SHP77 (cell line): ENCODE measurements at places on chromosomes 12 and 14.

GRCh38 chr14:34711169-34711568 lies 3.2 kb downstream of the CFL2 start:
- DNase-seq, result peak; percentile 45

GRCh38 chr14:104724981-104725771 lies 1.1 kb downstream of the ADSS1 start:
- DNase-seq, result peak; percentile 9

GRCh38 chr12:39287409-39287808 lies 155.5 kb downstream of the KIF21A start:
- DNase-seq, result no peak

DNA sequence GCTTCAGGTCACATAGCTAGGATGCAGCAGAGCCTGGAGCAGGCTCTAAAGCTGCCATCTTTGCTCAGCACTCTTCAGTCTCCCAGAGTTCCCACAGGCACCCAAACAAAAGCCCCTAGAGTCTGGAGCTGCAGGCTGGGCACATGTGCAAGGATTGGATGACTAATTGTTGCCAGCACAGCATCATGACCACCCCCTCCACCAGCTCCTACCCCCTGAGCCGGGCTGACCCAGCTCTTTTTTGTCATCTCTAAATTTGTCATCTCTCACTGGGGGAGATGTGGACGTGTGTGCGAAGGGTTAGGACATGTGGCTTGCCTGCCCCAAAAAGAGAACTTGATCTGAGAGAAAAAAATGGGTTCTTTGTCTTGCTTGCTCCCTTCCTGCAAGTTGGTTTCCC lies 4.3 kb upstream of the MMP19 start:
- DNase-seq, result no peak

GRCh38 chr14:74568911-74569310 lies 43.1 kb downstream of the LTBP2 start:
- DNase-seq, result no peak

GRCh38 chr14:104878582-104878981 lies 13.5 kb downstream of the CEP170B start:
- DNase-seq, result peak; percentile 25

GRCh38 chr12:65891219-65891618 lies 66.9 kb downstream of the HMGA2 start:
- no peak for DNase-seq

DNA sequence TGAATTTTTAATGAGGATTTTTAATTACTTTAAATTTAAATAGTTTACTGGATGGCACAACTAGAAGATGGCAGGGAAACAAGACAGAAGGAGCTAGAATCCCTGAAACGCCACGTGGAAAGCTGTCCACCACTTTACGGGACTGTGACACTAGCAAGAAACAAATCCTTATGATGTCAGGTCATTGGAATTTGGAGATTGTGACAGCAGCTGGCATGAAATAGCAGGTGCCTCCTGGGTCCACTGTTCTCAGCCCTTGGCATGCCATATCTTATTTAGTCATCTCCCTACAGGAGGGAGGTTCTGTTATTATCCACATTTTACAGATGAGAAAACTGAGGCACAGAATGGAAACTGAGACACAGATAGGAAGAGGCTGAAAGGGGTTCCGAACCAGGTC lies 113.8 kb downstream of the BCL11B start:
- DNase-seq, result no peak

DNA sequence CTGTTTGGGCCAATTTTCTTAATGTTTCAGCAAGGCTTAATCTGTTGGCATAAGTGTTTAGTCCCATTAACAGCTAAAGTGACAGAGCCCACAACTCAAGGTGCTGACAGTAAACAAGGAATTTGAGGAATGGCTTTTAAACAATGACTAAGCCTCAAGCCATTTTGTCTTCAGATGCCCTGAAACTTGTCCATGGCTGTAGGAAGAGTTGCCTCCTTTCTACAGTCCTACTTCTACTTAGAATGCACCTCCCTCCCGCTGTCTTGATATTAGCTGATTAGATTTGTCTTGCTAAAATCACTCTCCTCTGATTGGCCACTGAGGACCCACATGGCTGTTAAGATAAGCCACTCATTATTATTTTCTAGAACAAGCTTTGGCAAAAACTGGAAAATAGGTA lies 188.4 kb upstream of the OTX2 start:
- DNase-seq, result no peak

- DNase-seq, result no peak
Measured at GRCh38 chr12:88615490-88615889, 35.2 kb upstream of the KITLG start.

DNA sequence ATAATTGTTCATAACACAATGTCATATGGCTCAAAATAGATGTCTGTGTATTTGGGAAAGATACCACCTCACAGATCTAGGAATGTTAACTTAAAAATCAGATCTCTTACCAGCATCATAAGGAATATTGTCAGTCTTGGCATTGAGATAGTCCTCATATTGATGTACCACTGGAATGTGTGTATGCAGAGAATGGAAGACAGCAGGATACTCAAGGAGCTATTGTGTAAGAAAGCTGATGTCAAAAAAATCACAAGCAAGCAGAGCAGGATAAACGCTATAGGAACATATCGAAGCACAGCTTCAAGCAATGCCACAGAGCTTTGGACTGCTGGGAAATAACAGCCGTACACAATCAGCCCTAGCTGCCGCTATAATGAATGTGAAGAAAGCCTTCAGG lies 45.1 kb upstream of the GRIN2B start:
- DNase-seq, result no peak

DNA sequence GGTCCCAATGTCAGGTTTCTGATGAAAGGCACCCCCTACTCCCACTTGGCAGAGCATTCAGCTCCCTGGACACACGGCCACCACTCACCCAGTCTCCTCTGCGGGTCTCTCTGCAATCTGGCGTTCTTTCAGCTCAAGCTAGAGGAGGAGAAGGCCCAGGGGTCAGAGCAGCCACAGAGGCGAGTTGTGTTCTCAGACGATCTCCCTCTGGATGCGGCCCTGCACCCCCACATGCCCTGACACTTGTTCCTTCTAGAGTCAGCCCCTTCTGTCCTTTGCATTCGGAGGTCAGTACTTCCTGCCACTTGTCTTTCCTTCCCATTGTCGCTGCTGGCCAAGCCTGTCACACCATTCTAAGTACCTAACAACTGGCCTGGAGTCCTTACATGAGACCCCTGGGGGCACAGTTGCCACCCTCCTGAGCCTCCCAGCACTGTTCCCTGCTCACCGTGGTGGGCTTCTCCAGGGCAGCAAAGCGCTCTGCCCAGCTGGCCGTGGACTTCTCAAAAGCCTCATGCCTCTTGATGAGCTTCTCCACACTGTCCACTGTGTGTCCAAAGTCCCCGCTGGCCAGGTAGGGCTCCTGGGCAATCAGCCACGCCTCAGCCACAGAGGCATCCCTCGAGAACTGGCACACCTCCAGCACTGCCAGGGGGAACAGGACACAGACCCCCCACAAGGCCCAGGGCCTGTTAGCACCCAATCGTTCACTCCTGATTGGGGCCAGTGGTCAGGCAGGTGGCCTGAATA lies 63.2 kb downstream of the PLEKHG3 start:
- DNase-seq, result no peak

GRCh38 chr12:80567401-80567800 lies 123.4 kb downstream of the PTPRQ start:
- DNase-seq, result no peak

DNA sequence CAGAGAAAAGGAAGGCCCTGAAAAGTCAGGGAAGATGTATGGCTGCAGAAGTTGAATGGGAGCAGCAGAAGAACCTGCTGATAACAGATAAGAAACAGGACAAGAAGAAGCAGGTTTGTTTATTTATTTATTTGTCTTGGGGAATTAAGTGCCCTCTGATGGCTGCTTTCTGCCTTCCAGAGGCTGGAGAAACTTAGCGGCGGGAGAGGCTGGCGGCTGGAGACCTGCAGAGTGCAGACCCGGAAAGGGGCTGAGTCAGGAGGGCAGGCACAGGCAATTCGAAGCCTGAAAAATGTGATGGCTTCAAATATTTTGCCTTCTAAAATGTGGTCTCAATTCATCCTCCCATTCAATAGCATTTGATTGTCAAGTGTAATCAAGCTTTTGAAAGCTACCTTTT lies 168.2 kb upstream of the GZMB start:
- no peak for DNase-seq

- peak; percentile 3 for DNase-seq
Measured at GRCh38 chr12:32305163-32305562, 94.2 kb upstream of the FGD4 start.

- DNase-seq, result no peak
Measured at GRCh38 chr14:72775923-72776554, 117.9 kb downstream of the DPF3 start.

DNA sequence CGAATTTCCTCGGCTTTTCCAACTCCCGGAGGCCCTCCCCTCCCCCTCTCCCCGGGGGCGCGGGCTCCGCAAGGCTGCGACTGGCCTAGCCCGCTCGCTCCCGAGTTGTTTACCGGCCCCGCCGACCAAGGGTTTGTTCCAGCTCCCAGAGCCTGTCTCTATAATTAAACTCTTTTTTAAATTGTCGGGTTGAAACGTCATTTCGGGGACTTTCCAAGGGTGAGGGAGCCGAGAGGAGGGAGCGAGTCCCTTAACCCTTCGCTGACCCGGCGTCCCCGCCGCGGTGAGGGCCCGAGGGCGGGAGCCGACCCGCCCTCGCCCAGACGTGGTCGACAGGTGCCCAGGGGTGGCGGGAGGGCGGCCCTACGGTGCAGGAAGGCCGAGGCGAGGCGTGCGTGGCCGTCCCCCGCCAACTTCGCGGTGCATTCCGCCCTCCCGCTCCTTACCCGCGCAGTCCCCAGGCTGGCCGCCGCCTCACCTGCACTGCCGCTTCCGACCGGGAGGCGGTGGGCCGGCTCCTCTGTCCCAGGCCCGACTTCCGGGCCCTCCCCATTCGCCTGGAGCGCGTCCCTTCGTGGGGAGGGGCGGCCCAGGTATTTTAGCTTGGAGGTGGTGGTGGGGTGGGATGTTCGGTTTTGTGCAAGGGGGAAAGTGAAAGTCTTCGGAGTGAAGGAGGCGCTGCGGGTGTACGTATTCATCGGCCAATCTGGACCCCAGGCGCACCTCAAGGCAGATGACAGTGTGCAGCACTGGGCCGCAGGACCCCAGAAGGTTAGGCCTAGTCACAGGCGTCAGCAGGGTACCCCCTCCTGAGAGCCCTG lies 2.9 kb upstream of the ZFP36L1 start:
- DNase-seq, result no peak

DNA sequence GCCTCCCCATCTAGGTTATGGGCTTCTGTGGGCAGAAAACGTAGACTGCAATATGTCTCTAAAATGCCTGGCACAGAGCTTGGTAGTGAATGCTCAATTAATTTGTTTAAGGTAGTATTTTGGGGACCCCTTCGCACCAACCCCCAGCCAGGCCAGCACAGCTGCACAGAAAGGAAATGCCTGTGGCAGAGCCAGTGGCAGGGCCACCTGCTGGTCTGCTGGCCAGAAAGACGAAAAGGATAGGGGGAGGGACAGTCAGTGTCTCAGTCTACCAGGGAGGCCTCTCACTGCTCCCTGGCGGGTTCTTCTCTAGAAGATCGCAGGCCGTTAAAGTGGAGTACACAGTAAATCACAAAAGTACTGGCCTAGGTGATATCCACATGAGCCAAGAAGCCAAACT lies 3.5 kb downstream of the RAB15 start:
- DNase-seq, result peak; percentile 46

DNA sequence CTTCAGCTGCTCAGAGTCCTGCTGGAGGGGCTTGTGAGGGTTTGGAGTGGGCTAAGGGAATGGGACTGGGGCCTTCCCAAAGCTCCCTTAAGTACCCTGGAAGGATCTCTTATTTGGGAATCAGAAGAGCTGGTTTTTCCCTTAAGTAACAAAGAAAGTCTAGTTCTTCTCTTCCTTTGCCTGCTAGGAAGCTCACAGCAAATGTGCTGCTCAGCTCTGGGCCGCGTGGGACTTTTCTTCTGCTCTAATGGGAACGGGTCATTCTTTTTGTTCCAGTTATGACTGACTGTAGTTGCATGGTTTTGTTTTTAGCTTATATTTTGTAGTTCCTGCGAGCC lies 6.0 kb downstream of the KIF26A start:
- DNase-seq, result no peak

GRCh38 chr14:48398675-48399282 lies 723.4 kb upstream of the MDGA2 start:
- peak; percentile 65 for DNase-seq

- DNase-seq, result no peak
Measured at GRCh38 chr14:50395448-50395847, 1.2 kb downstream of the CDKL1 start.

- no peak for DNase-seq
Measured at GRCh38 chr14:79596551-79596950, 614.8 kb downstream of the DIO2 start.

DNA sequence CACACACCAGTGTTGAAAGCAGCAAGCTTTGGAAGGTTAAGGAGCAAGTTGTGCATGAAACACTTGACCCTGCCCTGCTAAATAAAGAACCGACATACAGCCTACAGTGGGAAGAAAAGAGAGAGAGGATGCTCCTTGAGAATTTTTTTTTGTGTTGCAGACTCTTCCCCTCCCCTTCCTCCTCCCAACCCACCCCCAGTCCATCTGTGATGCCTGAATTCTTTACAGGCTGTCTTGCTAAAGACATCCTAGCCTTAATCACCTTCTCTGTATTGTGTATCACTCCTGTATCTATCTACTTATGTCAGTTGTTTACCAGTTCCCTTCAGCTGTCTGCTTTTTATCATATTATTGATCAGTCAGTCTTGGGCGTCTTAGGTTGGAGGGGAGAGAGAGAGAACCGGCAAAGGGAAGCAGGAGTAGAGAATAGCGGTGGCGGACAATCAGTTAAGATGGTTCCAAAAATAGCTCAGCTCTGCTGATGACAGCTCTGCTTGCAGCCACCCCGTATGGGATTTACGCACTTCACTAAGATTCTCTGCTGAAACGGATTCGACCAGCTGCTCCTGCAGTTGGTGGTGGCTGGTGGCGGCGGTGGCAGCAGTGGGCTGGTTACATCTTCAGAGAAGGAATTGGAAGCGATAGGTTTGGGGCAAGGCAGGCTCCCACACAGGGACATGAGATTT lies 664.7 kb downstream of the NRXN3 start:
- DNase-seq, result no peak

DNA sequence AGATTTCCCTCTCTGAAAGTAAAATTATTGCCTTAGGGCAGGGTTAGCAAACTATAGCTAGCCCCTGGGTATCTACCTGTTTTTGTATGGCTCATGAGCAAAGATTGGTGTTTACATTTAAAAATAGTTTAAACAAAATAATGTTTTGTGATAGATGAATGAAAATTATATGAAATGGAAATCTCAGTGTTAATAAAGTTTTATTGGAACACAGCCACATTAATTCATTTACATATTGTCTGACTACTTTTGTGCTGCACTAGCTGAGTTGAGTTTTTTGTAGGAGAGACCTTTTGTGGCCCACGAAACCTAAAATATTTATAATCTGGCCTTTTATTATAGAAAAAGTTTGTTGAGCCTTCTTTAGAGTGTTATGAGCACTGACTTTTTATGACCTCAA lies 48.5 kb downstream of the ADIPOR2 start:
- no peak for DNase-seq
